Stimulated activated CD8-positive, alpha-beta memory T cell treated with anti-CD3 and anti-CD28 coated beads, Interleukin-7, amount 100 ng/mL, for 24 hours (primary cell): ENCODE measurements at places on chromosomes 12 and 14.

GRCh38 chr12:32290411-32290810 lies 108.9 kb upstream of the FGD4 start:
- no peak for DNase-seq

GRCh38 chr12:60345442-60345841 lies 749.6 kb downstream of the SLC16A7 start:
- DNase-seq = no peak

DNA sequence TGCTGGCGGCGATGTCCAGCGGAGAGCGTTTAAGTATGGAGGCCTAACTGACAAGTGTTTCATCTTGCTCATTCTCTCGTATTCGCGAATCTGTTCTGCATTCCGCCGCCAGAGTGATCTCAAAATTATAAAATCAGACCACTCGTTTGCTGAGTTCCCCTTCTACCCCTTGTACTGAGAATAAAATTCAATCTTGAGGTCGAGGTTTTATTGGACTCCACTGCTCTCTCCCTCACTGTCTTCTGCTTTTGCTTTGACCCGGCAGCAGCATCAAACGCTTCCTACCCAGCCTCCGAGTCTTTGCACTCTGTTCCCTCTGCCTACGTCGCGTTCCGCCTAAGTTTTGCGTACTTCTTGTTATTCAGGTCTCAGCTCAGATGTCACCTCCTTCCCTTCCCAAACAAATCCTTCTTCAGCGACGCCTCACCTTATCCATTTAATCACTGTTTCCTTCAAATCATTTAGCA lies 462 bp downstream of the KNTC1 start:
- DNase-seq = no peak

- no peak for DNase-seq
Measured at GRCh38 chr14:105470350-105471296, 4.0 kb upstream of the CRIP2 start.

GRCh38 chr12:22812531-22812930 lies 187.6 kb downstream of the ETNK1 start:
- no peak for DNase-seq

- DNase-seq = peak; percentile 53
Measured at GRCh38 chr14:100147181-100147631, 12.2 kb downstream of the DEGS2 start.

- DNase-seq = no peak
Measured at GRCh38 chr12:29546000-29546399, 48.5 kb upstream of the OVCH1 start.
